Hepatocyte (in vitro differentiated cells): ENCODE measurements at places on chromosomes 16 and 17. TPM values are rescaled to one million over a fixed set of nuclear protein-coding genes. Genes with fewer than 3 reads are reported as not detected.

- no peaks in the 10 kb centered on the region for H3K27me3 ChIP-seq
- H3K27ac ChIP-seq = no peak overlapping the region
- no peaks in the 10 kb centered on the region for H3K4me1 ChIP-seq
- H3K36me3 ChIP-seq = no peaks in the 10 kb centered on the region
These were observed 8.0 kb downstream of the ENDOV start for GRCh38 chr17:80422981-80423380.

- DNase-seq = no peak
- H3K4me3 ChIP-seq = no peak overlapping the region
- H3K27ac ChIP-seq = no peak overlapping the region
These were observed 171.4 kb downstream of the COPRS start for GRCh38 chr17:31687505-31688126.

Gene ABI3
- polyA plus RNA-seq = 0.29 and 0.43 TPM in 2 replicates

Gene TBX4
- 11.6 and 13.9 TPM in 2 replicates for polyA plus RNA-seq

Gene DDX42
- polyA plus RNA-seq = 31.1 and 36.4 TPM in 2 replicates
